CD4-positive, alpha-beta T cell treated with Interleukin-15 for 4 hours (primary cell): ENCODE measurements at places on chromosomes 6 and 20.

- DNase-seq: no peak
These were observed 1.6 kb downstream of the KLC4 start for GRCh38 chr6:43060755-43061633.

- no peak for DNase-seq
These were observed 200.2 kb upstream of the SUPT3H start for GRCh38 chr6:45577836-45578504.

- DNase-seq: peak; percentile 15
These were observed 28.6 kb downstream of the PMEPA1 start for GRCh38 chr20:57680934-57681914.

DNA sequence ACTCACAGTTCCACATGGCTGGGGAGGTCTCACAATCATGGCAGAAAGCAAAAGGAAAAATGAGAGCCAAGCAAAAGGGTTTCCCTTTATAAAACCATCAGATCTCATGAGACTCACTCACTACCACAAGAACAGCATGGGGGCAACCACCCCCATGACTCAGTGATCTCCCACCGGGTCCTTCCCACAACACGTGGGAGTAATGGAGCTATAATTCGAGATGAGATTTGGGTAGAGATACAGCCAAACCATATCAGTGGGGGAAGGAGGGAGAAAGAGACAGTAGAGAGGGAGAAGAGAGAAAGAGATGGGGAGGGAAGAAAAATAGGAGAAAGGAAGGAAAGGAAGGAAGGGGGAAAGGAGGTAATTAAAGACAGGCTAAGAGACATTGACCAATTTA lies 30.1 kb downstream of the GMDS start:
- DNase-seq: no peak

- DNase-seq: peak; percentile 65
These were observed at the start of gene RNF146 for GRCh38 chr6:127266178-127266891. RNF146 (plus strand) TSS chr6:127266864; CDS start chr6:127280339, 13,475 bp downstream.

- no peak for DNase-seq
These were observed 159.6 kb downstream of the SYNDIG1 start for GRCh38 chr20:24628985-24629384.

DNA sequence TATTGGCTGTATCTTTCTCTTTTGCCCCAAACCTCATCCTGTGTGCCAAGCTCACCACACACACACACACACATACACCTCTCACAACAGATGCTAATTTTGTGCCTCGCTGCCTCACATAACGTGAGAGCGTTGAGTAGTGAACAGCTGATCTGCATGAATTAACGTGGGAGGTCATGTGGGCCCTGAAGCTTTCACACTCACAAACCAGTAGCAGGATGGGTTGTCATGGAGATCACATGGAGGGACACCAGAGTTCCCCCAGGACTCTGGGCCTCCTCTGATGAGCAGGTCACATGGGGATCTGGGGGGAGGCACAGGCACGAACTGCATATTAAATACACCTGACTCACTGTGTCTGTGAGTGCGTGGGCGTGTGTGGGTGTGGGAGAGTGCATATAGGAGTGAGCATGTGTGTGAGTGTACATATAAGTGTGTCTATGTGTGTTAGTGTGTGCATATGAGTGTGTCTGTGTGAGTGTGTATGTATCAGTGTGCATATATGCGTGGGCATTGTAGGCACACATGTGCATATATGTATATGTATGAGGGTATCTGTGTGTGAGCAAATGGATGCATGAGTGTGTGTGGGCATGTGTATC lies 62.7 kb upstream of the SULF2 start:
- DNase-seq: no peak

DNA sequence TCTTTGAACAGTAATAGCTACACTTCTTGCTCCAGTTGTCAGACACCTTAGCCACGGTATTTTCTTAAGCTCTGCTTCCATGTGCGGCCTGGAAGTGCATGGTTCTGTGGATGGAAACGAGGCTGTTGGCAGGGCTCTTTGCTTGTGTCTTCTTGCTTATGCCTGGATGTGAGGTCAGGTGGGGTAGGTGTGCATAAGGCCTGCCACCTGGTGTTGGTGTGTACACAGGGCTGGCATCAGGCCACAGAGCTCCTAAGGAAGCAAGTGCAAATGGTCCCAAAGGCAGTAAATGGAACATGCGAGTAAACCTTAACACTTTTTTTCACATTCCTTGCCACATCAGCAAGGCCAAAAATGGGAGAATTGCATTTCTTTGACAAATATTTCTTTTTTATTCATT lies 158.1 kb upstream of the GMDS start:
- no peak for DNase-seq
